ENCODE measurements at places on chromosomes 13 and 19.
A peak's percentile ranks its signal among the peaks of the same experiment; 100 is the strongest.

- DNase-seq, result no peak
Measured at GRCh38 chr19:16873594-16873993, 15.2 kb upstream of the F2RL3 start.

DNA sequence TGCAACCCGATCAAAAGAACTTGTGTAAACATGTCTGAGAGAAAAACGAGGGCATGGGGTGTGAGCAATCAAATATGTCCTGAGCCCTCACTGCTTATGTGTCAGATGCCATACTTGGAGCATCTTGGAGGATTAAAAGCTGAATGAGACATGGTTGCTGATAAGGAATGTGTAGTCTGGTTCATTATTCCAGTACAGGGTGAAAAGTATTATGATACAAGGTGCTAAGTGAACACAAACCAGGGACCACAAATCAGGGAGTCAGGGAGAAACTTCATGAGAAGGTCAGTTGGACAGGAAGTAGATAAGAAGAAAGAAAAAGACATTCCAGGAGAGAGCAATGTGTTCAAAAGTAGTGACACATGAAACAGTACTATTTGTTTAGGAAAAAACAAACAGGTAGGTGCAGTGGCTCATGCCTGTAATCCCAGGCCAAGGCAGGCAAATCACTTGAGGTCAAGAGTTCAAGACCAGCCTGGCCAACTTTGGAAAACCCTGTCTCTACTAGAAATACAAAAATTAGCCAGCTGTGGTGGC lies 2.0 kb upstream of the RCBTB1 start:
- no peak for DNase-seq

DNA sequence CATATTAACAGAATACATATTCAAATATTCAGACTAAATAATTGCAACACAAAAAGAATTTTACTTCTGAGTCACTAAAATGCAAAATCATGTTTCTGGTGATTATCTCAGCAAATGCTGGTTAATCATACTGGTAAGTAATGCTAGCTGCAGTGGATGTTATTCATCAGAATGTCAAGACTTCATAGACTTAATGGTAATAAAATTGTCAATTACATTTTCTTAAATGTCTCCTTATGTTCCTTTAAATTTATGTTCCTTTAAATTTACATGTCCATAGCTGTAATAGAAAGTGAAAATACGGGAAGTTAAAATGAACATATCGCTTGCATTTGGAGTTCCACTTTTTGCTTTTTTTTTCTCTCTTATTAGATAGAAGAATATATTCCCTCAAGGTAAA lies 853.0 kb downstream of the SLITRK6 start:
- DNase-seq, result no peak

DNA sequence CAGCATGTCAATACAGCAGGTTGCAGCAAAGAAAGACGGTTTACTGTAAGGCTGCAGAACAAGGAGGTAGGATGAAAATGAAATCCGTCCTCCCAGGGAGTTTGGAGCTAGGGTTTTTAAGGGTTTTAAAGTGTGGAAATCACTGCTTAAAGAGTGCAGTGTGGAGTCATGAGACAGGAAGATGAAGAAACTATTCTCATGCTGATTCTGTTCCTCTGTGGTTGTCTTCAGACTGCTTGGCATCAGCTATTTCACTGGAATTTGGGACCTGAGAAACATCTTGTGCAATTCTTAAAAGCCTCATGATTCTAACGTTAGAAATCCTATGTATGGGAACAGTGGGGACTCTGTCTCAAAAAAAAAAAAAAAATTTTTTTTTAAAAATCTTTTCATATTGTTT lies 11.4 kb downstream of the ZNF331 start:
- DNase-seq, result no peak

GRCh38 chr13:80118506-80118905 lies 222.4 kb downstream of the SPRY2 start:
- DNase-seq, result no peak

DNA sequence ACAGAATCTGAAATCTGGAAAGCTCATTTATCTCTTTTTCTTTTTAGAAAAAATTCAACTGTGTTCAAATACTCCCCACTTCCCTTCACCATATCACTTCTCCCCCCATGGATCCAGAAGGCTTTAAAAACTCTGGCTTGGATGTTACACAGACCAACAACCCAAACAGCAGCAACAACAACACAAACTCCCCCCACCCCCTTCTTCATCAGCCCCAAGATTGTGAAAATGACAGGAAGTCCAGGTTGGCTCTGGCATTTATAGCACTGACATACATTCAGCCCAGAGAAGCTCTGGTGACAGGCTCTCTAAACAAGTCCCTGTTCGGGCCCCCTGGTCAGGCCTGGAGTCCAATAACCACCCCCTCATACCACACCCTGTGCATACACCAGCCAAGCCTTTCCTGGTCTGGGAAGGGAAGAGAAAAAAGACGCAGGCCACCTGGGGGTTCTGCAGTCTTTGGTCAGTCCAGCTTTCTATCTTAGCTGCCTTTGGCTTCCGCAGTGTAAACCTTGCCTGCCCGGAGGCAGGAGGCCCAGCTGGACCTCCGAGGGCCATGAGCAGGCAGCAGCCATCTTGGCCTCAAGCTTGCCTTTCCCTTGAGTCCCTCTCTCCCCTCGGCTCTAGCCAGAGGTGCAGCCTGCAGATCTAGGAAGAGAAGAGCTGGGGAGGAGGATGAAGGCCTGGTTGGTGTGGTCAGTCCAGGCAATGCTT lies 6.8 kb downstream of the CDX2 start:
- no peak for DNase-seq

DNA sequence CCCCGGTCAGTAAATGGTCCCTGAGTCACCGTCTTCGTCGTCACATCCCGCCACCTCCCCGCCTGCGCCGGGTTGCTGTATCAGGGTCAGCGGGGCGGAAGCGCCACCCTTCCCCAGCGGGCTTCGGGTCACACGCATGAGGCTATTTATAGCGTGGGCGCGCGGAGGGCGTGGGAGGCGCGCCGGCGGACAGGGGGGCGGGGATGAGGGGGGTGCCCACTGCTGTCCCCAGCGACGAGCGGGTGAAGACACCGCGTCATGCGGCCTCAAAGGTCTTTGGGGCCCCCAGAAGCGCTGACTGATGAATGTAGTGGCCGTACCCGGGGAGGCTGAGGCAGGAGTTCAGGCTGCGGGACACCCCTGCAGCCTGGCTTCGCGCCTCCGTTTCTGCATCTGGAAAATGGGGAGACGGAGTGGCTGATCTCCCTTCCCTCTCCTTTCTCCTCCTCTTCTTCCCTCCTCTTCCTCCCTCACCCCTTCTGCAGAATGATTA lies 7.9 kb downstream of the UNC13A start:
- DNase-seq, result peak; percentile 78

DNA sequence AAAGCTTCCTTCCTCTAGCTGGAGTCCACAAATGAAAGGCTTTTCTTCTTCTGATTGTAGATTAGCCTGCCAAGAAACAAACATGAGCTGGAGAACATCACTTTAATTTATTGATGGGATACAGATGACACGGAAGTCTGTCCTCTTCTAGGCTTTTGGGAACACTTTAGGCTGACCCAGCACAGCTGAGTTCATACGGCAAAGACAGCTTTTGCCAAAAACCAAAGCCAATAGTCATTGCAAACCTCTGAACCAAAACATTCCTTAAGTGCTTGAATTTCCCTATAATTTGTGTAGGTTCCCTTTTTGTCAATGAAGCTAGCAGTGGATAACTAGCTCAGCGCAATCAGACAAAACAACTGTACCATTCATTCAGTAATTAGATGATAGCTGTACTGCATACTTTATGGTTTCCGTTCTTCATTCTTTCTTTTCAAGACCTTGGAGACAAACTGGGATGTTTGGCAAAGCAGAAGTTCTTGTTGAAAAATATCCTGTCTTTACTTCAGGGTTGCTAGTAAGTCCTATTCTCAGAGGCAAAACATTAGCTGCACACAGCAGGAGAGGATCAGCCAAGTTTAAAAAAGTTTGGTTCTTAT lies 95.7 kb upstream of the SPRY2 start:
- no peak for DNase-seq

DNA sequence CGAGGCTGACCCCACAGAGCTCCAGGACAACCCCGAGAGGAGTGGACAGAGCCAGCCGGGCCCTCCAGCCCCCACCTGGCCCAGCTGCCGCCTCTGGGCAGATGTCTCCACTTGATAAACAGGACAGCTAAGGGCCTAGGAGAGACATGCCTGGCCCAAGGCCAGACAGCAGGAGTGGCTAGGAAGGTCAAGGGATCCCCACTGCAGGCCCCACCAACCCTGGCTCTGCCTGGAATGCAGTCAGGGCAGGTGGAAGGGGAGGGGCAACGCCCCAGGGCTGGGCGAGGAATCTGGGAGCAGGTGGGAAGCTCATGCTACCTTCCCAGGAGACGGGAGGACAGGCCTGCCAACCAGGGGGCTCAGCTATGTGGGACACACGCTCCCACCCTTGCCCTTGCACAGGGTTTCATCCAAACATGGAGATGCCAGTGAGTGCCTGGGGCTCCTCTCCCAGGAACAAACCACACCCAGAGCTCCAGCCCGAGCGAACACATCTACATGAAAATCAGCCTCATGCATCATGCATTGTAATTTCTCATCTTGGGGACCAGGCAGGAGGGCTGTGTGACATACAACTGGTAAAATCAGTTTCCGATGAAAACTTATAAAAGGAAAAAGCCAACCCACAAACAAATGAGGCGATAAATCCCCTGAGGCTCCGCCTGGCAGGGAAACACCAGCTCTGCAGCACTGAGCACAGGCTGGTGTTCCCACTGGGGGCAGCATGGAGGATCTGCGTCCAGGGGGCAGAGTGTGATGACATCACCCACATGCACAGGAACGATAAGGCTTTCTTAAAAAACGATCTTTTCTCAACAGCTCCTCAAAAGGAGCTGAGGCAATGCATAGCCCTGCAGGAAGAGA lies 25.0 kb downstream of the SH3GL1 start:
- peak; percentile 87 for DNase-seq

DNA sequence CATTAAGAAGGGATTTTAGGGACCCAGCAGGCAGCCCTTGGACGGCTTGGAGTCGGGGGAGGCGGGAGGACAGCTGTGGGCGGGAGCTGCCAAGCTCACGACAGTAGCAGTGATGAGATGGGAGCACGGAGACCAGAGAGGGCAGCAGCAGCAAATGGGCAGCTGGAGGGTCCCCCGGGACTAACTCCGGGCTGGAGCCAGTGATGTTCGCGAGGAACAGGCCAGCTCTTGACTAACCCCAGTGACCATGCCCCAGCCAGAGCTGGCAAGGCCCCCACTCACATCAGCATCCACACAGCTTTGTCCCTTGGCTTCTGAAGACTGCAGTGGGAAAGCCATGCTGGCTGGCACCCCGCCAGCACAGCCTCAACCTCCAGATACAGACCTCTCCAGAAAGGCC lies 81.9 kb downstream of the RAB20 start:
- no peak for DNase-seq

DNA sequence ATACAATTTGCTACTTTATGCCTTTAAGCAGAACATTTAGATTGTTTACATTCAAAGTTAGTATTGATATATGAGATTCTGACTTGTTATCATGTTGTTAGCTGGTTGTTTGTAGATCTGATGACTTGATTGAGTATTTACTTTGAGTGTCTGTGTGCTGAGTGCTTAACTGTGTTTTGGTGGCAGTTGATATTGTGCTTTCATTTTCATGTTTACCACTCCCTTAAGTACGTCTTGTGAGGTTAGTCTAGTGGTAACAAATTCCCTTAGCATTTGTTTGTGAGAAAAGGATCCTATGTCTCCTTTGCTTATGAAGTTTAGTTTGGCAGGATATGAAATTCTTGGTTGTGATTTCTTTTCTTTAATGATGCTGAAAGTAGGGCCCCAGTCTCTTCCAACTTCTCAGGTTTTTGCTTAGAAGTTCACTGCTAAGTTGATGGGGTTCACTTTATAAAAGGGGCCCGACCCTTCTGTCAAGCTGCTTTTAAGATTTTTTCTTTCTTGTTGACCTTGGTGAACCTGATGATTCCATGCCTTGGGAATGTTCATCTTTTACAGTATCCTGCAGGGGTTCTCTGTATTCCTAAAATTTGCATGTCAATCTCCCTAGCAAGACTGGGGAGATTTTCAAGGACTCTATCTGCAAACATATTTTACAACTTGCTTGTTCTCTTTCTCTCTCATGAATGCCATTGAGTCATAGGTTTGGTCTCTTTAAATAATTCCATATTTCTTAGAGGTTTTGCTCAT lies 1095.4 kb upstream of the PCDH20 start:
- peak; percentile 59 for DNase-seq

DNA sequence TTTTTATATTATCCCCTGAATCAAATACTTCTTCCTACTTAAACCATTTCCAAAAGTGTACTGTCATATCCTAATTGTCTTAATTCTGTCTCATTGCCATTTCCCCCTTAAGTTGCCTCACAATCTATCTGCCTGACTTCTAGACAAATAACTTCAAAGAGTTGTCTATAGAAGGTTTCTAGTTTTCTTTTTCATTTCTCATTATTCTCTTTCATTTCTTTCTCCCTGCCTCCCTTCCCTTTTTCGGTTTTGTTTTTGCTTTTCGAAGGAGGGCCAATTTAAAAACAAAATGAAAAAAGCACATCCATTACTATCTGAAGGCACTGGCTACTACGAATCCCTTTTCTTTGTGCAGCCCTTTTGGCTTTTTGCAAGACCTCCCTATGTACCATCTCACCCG lies 367.2 kb downstream of the DNAJC15 start:
- DNase-seq, result peak; percentile 44

DNA sequence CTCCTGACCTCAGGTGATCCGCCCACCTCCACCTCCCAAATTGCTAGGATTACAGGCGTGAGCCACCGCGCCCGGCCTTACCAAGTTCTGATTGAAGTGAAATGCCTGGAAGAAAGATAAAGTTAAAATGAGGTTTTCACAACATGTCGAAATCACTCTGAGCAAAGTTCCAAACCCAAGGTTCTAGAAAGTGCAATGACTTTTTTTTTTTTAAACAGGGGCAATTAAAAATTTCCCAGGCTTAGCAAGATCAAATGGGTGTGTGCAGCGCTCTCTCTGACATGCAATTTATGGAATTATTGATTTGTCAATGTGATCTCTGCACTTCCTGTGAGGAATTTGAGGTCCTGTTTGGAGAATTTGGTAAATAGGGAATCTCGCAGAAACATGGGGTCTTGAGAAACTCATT lies 12.8 kb upstream of the MAP2K2 start:
- no peak for DNase-seq

GRCh38 chr13:59024434-59024833 lies 1139.3 kb downstream of the DIAPH3 start:
- no peak for DNase-seq

DNA sequence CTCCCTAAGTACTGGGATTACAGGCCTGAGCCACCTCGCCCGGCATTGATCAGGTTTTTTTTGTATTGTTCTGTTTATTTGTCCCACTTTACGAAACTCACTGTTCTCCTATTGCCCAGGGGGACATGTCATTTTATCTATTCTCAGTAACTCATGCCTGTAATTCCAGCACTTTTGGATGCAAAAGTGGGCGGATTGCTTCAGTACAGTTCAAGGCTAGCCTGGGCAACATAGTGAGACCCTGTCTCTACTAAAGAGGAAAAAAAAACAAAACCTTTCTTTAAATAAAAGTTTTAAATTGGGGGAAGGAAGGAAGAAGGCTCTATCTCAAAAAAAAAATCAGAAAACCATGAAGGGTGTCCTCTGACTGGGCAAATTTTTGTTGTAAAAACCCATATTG lies 2.7 kb upstream of the MPV17L2 start:
- DNase-seq, result no peak

GRCh38 chr19:49111218-49111998 lies 2.8 kb upstream of the LIN7B start:
- DNase-seq, result no peak

GRCh38 chr13:113616991-113617749 lies 32.6 kb downstream of the TFDP1 start:
- no peak for DNase-seq

Data from GM12865 (cell line).